ENCODE measurements at places on chromosomes 12 and 14.

GRCh38 chr14:93017898-93018297 is 94.9 kb downstream of the CHGA start:
- no peak for DNase-seq

DNA sequence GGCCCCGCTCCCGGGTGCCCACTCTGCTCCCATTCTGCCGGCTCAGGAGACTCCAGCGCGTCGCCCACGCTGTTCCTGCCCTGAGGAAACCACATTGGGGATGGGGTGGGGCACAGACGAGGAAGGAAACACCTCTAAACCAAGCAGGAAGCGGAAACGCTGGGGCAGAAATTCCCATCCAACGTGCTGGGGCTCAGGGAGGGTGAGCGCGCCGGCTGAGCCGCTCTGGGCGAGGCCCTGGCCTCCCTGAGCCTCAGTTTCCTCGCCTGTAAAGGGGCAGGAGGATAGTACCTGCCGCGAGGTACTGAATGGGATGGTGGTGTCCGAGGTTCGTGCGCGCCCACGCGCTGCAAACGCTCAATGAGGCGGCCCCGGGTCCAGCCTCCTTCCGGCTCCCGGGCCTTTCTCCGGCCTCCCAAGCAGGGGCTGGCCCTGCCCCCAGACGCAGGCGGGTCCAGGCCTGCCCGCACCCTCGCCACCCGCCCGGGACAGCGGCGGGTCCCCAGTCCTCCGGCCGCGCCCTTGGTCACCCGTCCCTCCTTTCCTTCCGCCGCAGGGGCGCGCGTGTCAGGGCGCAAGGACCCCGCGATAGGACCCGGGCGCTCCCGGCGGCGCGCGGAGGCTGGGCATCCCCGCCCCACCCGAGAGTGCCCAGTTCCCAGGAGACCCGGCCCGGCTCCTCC is 673 bp downstream of the BEGAIN start:
- DNase-seq, result peak; percentile 40

DNA sequence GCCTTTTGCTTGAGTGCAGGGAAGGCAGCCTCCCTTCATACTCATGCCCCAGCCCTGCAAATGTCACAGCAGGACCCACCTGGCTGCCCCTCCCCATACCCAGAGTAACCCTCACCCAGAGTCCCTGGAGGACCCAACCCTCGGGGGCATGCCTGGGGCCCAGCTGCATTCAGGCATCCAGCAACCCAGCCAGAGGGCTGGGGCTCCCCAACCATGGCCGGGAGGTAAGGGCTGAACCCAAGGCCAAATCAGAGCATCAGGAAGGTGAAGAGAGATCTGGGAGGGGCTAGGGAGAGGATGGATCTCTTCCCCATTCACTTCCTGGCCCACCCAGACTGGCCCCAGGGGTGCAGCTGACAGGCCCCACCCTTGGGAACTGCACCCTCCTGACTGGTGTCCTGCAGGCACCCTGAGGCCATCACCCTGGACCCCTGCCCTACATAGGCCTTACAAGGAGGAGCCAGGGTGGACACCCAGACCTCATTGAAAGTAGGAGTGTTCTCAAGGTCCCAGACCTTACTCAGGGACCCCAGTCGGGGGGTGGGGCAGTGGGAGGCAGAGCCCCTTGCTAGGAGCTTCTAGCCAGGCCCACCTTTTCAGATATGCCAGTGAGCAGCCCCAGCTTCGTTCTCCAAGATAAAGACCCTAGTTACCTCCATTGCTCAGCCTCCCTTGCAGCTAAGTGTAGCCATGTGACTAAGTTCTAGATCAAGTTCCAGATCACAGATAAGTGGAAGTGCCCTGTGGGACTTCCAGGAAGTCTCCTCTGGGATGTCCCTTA is 849 bp upstream of the PLD4 start:
- no peak for DNase-seq

DNA sequence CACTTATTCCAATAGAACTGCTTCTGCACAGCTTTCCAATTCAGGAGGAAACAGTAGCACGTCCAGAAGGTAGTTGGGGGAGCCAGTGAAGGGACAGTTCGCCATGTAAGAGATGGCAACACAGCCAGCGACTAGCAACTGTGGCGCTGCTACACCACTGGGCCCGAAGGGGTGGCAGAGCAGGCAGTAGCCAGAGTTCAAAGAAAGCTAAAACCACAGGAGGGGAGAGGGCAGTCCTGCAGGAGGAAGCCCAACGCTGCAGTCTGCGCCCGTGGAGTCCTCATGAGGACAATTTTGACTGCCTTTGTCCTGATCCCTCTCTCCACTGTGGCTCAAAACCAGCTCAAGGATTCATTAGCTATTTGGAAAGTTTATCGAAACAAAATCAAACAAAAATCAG is 591.2 kb downstream of the VRK1 start:
- no peak for DNase-seq

GRCh38 chr12:96153131-96153725 is 40.9 kb upstream of the ELK3 start:
- DNase-seq, result no peak

GRCh38 chr14:25122843-25123242 is 72.9 kb upstream of the STXBP6 start:
- DNase-seq, result no peak

All from NCI-H460 (cell line).